NCI-H446 treated with DMSO at 0.1 percent for 48 hours (cell line): ENCODE measurements at places on chromosomes 7 and 10.

GRCh38 chr10:68461032-68461431 is 10.7 kb downstream of the DNA2 start:
- no peak for DNase-seq

- DNase-seq, result no peak
These were observed 20.0 kb downstream of the KCNK18 start for GRCh38 chr10:117217196-117217761.

GRCh38 chr7:18831419-18831818 is 286.0 kb downstream of the TWIST1 start:
- no peak for DNase-seq

DNA sequence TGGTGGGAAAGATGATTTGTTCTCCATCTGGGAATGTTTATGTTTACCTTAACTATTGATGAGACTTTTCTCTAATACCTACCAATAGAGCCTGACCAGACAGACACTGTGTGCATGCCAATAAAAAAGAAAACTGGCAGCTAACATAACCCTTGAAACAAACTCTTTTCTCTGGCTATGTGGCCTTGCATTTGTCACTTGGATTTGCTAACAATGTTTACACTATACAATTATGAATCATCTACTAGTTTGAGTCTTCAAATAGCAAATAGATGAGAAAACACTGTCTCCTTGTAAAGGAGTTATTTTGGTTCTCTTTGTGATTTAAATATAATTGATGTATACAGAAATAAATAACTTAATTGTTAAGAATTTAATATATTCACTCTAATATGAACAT is 273.1 kb downstream of the SEMA3D start:
- DNase-seq, result peak; percentile 8

- DNase-seq, result peak; percentile 54
These were observed 34.7 kb upstream of the KMT2E start for GRCh38 chr7:104979167-104979841.

DNA sequence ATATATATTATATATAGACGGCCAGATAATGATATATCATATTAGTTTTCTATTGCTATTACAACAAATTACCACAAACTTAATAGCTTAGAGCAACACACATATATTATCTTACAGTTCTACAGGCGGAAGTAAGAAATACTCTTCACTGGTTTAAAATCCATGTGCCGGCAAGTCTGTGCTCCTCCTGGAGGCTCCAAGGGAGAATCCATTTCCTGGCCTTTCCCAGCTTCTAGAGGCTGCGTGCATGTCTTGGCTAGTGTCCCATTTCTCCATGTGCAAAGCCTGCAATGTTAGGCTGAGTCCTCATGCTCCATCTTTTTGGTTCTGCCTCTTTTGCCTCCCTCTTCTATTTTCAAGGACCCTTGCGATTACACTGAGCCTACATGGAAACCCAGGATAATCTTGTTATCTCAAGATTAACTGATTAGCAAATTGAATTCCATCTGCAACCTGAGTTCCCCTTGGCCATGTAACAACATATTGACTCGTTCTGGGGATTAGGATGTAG is 23.9 kb upstream of the PNLIPRP3 start:
- DNase-seq, result no peak

GRCh38 chr7:83947260-83947659 is 247.3 kb downstream of the SEMA3A start:
- DNase-seq, result no peak

- no peak for DNase-seq
These were observed 275.5 kb upstream of the DGKB start for GRCh38 chr7:15178065-15178464.

DNA sequence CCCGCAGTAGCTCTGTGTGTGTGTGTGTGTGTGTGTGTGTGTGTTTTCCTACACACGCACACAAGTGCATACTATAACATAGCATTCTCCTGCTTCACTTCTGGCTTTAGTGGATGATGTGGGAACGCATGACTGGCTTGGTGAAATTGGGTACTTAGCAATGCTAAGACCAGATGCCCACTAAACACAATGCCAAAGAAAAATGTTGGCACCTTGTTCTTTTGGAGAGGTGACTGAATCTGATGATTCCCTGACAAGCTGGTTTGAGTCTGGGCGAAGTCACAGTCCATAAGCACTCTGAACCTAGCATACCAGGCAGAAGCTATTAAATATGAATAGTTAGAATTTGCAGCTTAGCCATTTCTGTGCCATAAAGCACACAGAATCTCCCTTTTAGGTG is 68.0 kb upstream of the CDCA7L start:
- no peak for DNase-seq

GRCh38 chr10:34505338-34505737 is 309.8 kb downstream of the PARD3 start:
- no peak for DNase-seq

DNA sequence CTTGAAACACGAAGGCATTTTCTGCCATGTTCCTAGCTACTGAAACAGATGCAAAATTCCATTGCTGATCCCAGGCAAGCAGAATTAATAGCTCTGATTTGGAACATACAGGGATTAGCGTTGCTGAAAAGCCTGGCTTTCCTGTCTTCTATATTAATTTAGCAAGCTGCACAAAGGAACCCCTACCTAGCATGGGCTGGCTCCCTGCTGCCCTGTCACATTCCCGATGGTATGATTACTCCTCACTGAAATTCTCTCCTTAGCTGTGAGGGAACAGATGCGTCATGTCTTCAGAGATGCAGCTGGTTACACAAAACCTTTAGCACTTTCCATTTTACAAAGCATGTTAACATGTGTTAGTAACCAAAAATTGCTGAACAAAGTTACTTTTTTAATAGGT is 878.9 kb downstream of the TYW1 start:
- no peak for DNase-seq

DNA sequence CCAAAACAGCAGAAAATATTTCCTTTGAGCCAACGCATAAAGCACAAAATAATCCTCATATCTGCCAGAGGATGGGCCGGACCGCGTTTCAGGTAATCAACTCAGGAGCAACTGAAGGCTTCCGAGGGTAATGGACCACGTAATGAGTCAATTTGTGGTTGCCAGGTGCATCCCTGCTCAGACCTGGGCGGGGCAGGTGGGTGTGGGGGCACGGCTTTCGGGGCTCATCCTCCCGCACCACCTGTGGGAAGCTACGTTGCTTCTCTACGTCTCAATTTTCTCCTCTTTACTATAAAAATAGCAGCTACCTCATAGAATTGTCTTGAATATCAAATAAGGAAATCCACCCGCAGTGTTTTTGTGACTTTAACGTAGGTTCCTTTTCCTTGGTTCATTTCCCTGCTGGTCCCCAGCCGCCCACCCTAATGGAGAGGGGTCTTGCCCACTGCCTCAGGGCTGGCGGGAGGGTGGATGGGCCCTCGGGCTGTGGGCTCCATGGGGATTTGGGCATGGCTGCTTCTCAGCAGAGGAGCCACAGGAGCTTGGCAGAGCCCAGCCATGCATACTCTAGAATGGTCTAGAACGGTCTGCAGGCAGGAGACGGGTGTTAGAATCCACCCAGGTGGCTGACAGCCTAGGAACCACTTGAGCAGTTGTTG is 324.7 kb downstream of the ADARB2 start:
- no peak for DNase-seq

DNA sequence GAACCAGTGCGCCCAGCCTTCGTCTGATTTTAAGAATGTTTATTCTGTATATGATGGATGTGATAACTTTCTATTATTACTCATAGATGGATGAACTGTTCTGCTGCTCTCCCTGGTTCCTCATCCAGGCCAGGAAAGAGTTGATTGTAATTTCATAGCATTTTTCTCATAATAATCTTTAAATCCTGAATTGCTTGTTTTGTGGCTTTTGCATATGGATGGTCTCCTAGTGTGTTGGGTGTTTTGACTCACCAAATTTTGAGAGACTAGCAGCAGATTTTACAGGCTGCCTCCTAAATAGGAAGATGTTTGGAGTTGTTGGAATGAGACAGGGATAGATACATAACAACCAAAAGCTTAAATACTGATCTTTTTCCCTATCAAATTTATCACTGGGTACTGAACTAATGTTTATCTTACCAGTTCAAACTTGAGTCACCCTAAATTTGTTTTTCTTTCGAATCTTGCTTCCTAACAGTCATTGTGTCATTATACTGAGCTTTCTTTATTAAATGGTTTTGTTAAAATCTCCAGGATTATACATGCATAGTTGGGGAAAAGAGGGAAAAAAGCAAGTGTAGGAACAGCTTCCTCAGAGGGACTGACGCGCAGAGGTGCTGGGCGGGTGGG is 106.0 kb upstream of the GATA3 start:
- no peak for DNase-seq

DNA sequence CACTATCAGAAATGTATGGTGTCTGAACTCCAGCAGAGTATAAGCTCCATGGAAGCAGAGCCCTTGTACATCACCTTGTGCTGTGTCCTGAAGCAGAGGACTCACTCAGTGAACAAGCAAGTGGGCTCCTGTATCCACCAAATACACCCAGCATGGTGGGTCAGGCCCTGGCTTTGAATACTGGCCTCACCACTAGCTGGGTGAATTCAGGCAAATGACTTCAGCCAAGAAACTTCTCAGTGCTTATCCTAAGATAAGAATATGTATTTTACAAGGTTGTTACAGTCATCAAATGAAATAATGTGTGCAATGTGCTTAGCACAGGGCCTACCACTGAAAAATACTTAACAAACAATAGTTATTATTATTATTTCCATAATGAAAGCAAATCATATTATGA is 62.6 kb downstream of the CALD1 start:
- no peak for DNase-seq

DNA sequence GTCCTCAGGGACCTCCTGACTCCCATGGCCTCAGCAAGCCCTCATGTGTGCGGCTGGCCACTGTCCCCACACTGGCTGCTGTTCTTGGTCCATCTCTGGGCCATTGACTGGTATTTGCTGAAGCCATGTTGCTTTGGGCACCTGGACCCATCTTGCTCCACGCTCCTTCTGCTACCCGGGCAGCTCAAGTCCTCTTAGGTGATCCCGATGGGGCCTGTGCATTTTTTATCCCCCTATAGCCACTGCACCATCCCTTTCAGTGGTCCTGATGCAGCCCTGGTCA is 16.7 kb downstream of the RAMP3 start:
- DNase-seq, result no peak

DNA sequence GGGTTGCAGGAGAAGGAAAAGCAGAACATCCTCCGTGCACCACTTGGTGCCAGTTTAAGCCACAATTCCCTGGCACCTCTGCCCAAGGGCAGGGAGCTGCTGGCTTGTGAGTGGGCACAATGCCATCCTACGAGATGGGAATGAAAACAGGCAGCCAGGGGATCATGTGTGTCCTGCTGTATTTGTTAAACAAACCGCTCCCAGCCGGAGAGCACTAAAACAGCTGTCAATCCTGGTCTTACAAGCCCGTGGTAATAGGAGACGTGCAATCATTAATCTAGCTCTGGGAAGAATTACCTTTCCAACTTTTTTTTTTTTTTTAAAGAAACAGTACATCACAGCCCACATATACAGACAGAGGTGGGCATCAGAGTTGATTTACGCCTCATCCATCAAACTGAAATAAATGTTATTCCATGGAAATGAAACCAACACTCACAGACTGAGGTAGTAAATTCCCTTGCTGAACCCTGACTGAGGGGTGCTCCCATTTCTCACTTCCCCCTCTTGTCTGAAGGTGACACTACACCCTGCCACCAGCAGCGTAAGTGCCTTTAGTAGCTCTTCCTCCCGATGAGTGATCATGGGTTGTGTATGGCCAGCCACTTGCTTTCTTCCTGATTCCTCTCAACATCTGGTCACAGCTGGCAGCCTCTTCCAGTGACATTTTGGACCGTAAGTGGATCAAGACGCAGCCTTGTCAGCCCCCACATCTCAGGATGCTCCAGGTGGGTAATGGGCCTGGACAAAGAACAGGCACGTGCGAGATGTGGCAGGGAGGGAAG is 143.8 kb downstream of the TEX36 start:
- DNase-seq, result no peak

DNA sequence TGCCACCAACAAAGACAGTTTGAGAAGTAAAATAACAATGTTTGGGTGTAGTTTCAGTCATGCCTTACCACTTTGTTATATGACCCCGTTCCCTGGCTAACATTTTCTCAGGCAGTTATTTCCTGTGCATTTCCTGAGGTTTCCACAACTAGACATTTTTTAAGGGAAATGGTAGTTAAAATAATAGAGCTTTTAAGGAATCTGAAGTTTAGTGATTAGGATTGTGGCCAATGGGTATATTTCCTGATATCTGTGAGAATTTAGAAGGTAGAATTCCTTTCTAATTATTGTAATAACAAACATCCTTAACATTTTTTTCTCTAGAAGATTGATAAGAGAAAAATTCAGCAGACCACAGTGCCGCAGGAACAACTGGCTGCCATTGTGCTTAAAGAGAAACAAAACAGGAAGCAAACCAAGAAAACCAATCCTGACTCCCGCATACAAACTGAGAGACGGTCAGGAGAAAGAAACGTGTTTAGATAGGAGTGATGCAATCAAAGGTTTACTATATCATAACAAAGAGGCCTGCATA is 193.6 kb downstream of the MBL2 start:
- no peak for DNase-seq

- no peak for DNase-seq
These were observed 64.9 kb downstream of the LCOR start for GRCh38 chr10:96896884-96897589.

GRCh38 chr7:145729691-145730090 is 386.9 kb upstream of the CNTNAP2 start:
- DNase-seq, result no peak

DNA sequence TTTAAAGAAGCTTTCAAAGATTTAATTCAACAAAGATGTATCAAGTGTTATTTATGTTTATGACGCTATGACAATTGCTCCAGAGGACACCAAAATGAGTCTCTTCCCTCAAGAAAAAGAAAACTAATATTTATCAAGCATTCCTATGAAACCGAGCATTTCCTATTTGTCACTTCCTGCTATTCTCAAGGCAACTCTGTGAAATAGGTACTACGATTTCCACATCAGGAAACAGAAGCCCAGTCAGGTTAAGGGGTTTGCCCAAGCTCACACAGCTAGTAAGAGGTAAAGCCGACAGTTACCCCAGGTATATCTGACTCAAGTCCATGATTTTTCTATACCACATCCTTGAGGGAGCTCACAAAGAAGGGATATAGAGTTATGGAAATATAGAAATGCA is 85.9 kb downstream of the TRIL start:
- DNase-seq, result no peak

GRCh38 chr7:41711283-41712064 is 8.6 kb upstream of the INHBA start:
- no peak for DNase-seq

DNA sequence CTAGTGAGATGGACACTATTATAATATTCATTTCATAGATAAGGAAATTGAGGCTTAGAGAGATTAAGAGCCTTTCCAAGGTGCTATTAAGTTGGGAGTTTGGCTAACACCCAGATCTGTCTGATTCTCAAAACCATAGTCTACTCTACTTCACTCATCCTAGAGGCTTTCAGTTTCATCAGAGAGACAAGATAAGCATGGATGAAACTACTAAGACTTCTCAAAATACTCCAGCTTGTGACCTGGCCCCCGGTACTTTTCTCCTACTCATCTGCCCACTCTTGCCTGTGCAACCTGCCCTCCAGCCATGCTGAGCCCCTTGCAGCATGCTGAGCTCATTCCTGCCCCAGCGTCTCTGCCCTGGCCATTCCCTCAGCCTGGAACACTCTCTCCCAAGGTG is 12.2 kb upstream of the SLC35B4 start:
- DNase-seq, result no peak
